ENCODE measurements at places on chromosomes 12 and 14.

GRCh38 chr12:83476695-83477690, 790.3 kb downstream of the TMTC2 start:
- DNase-seq: no peak

DNA sequence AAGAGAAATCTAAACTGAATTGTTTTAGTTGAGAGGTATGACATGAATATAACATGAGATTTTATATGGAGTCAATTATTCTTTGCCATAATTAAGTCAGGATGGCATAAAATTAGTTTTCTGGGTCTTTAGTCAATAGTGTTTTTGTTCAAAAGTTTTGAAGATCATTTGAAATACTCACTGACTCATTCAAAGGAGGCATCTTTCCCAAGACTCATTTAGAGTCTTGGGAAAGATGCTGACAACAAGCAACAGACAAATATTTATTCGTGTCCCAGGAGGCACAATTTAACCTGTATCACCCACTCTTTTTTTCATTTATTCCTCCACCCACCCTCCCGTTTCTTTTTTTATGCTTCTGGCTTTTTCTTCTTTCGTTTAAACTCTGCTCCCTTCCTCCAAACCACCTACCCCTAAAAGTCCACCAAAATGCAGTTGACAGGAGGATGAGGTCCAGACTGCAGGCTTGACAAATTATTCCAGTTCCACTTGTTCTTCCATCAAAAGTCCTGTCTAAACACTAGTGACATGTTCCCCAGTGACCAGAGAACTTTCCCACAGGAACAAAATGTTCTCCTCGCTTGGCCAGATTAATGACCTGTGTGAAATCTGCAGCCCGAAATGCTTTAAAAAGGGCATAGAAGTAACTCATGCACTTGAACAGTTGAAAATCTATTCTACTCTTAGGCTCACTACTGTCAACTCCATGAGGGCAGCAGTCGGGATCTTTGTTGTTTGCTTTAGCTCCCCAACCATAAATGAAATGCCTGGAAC, 43.3 kb upstream of the CSRP2 start:
- no peak for DNase-seq

- DNase-seq: no peak
These were observed 1.5 kb downstream of the CHURC1 start for GRCh38 chr14:64915797-64916196.

DNA sequence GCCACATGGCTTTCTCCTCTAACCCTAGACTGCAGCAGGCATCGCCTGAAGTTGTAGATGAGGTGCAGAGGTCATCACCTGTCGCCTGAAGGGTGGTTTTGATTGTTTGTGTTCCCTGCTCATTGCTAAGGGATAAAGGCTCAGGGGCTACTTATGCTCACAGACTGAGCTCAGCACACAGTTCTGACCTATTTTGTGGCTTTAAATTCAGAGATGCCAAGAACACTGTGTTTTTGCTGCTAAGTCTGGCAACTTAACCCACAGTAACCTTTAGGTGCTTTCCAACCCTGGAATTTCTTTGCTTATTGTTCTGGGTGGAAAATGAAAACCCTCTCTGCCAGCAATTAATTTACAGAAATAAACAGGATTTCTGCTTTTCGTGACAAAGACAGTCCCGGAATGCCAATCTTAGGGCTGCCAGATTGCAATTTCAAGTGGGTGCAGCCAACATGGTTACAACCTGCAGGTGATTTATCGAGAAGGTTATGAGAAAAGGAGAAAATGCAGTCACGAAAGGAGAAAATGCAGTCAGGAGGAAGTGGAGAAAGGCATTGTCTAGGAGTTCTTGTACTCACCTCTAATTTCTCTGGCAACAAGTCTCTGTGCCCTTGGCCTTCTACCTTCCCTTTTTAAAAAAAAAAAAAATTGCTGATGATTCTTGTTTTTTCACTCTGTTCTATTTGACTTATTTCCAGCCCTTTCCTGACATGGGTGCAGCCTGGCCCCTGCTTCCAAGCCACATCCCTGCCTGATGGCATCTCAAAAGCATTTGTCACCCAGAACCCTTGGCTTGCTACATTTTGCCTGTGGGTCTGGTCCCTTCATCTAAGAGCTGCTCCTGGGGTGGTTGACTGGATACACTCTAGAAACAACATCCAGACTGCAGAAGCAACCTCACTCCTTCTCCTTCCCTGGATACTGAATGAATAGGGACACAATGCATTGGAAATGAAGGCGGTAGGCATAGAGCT, 23.3 kb downstream of the NPC2 start:
- DNase-seq: no peak

DNA sequence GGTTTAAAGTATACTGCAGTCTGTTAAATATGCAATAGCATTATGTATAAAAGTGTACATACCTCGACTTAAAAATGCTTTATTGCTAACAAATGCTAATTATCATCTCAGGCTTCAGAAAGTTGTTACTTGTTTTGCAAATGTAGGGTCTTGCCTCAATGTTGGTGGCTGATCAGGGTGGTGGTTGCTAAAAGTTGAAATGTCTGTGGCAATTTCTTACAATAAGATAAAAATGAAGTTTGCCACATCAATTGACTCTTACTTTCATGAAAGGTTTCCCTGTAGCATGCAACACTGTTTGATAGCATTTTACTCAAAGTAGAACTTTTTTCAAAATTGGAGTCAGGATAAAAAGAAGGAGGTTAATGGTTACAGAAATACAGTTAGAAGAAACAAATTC, 407.7 kb upstream of the OR4E1 start:
- DNase-seq: no peak

DNA sequence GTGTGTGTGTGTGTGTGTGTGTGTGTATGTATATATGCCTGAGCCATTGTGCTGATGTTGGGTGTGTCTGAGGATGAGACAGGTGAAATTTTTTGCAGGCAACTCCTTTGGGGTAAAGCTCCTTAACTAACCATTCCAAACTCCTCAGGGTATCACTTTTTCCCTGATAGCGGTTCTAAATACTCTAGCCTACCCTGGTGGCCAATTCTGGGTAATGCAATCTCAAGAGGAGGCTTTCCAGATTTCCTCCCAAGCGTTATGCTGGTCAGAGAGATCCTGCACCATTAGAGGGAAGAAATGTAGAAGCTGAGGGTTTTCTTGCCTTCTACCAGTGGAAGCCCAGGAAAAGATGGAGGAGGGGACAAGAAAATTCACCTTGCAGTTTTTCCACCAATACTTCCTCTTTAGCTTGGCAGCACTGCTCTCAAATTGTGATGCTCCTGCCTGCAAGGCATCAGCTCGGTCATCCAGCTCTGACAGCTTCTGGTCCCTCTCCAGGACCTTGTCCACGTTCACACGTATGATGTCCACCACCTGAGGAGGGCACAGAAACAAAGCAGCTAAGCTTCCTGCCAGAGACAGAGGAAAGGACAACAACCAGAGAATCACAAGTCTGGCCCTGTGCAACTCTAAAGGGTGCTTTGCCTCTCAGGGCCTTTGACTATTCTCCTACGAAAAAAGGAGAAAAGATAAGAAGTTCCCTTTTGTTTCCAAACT, 4.9 kb downstream of the VAMP1 start:
- DNase-seq: no peak

- DNase-seq: no peak
These were observed 57.4 kb downstream of the SLC15A5 start for GRCh38 chr12:16220120-16220519.

- no peak for DNase-seq
These were observed 340.0 kb downstream of the C12orf50 start for GRCh38 chr12:87689196-87689595.

GRCh38 chr14:81165188-81165587, 55.6 kb downstream of the GTF2A1 start:
- no peak for DNase-seq
